ENCODE measurements at places on chromosomes 5 and 9. TPM values are rescaled to one million over a fixed set of nuclear protein-coding genes. Genes with fewer than 3 reads are reported as not detected.

DNA sequence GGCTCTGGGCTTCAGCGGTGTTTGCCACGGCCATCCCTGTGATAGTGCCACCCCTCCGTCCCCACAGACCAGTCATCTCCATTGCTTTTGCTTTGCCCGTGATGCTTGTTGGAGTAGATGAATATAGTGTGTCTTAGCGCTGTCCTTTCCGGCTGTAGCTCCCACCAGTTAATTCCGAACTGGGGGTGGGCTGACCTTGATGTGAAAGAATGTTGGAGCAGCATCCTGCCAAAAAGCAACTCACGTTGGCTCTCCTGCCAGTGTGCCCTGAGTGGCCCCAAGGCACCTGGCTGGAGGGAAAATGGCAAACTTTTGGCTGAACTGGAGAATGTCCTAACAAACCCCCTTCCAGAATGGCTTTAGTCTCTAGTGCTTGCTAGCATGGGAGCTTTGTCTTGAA, 20.0 kb downstream of the CLTA start:
- H3K27me3 ChIP-seq = no peaks in the 10 kb centered on the region
- peaks cover 31% of the 10 kb centered on the region for H3K4me1 ChIP-seq
- no peak overlapping the region for H3K27ac ChIP-seq
- H3K4me3 ChIP-seq = no peak overlapping the region
- H3K36me3 ChIP-seq = peaks cover 48% of the 10 kb centered on the region

The SNCAIP gene
- not detected for total RNA-seq

The FBP2 gene
- total RNA-seq = not detected

The SLC25A46 gene
- 46.4 TPM for total RNA-seq

- peaks cover 7% of the 10 kb centered on the region for H3K4me1 ChIP-seq
- DNase-seq = peak; percentile 10
- H3K36me3 ChIP-seq = peaks cover 6% of the 10 kb centered on the region
- no peak overlapping the region for H3K27ac ChIP-seq
Observed at GRCh38 chr9:128470560-128470959, 14.8 kb downstream of the ODF2 start.

The SPINK1 gene
- not detected for total RNA-seq

GRCh38 chr9:71025201-71025600, 96.2 kb downstream of the TRPM3 start:
- H3K4me3 ChIP-seq = no peak overlapping the region
- H3K4me1 ChIP-seq = no peaks in the 10 kb centered on the region
- H3K27ac ChIP-seq = no peak overlapping the region
- no peak for DNase-seq

The IRX2 gene
- not detected for total RNA-seq

- no peak overlapping the region for H3K27ac ChIP-seq
- no peak overlapping the region for H3K4me3 ChIP-seq
- H3K27me3 ChIP-seq = no peaks in the 10 kb centered on the region
- DNase-seq = no peak
- no peaks in the 10 kb centered on the region for H3K36me3 ChIP-seq
- H3K4me1 ChIP-seq = no peaks in the 10 kb centered on the region
Observed at GRCh38 chr5:17290540-17290974, 73.1 kb downstream of the BASP1 start.

DNA sequence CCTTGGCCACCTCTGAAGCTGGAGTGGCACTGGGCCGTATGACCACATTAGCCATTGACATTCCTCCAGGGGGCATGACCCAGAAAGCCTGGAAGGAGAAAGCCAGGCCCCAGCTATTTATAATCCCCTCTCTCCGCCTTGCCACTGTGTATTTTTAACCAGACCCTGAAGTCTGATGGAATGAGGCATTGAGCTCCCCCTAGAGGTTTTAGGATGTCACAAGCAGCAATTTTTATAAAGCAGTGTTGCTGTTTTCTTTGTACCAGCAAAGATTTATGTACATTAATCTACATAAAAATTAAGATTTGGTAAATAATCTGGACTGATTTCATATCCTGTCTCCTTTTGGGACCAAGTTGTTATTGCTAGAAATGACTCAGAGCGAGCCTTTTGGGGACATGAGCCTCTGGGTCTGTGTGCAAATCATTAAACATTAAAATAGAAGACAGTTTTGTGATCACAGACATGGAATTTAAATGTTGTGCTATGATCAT, 127.1 kb downstream of the TRIO start:
- H3K36me3 ChIP-seq = no peaks in the 10 kb centered on the region
- no peaks in the 10 kb centered on the region for H3K4me1 ChIP-seq
- no peak overlapping the region for H3K27ac ChIP-seq

The FGD3 gene
- 56.5 TPM for total RNA-seq

DNA sequence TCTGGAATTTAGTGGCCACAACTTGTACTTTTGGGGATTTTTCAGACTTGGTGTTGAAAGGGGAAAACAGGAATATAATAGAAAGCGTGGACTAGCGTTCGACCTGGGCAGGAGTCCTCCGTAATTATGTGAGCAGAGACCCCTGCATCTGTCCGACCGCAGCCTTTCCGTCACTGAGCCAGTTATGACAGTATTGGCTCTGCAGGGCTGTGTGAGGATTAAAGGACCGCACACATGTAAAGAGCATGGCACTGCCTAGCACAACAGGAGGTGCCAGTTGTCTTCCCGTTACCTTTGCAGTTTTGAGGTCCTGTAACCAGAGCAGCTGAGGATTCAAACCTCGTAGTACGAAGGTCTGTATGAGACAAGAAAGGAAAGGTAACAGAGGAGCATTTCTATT, 1.2 kb downstream of the B4GALT7 start:
- peak overlapping the region; percentile 64 for H3K4me3 ChIP-seq
- H3K27ac ChIP-seq = peak overlapping the region; percentile 52
- H3K36me3 ChIP-seq = peaks cover 2% of the 10 kb centered on the region
- H3K4me1 ChIP-seq = peaks cover 16% of the 10 kb centered on the region

GRCh38 chr5:149470942-149471341, 80.3 kb downstream of the CSNK1A1 start:
- no peaks in the 10 kb centered on the region for H3K27me3 ChIP-seq
- no peak for DNase-seq
- no peaks in the 10 kb centered on the region for H3K4me1 ChIP-seq

GRCh38 chr9:6270896-6271295, 55.3 kb downstream of the IL33 start:
- H3K4me3 ChIP-seq = no peak overlapping the region
- no peak for DNase-seq
- no peaks in the 10 kb centered on the region for H3K4me1 ChIP-seq
- no peaks in the 10 kb centered on the region for H3K36me3 ChIP-seq

The CCL27 gene
- 0.35 TPM for total RNA-seq

DNA sequence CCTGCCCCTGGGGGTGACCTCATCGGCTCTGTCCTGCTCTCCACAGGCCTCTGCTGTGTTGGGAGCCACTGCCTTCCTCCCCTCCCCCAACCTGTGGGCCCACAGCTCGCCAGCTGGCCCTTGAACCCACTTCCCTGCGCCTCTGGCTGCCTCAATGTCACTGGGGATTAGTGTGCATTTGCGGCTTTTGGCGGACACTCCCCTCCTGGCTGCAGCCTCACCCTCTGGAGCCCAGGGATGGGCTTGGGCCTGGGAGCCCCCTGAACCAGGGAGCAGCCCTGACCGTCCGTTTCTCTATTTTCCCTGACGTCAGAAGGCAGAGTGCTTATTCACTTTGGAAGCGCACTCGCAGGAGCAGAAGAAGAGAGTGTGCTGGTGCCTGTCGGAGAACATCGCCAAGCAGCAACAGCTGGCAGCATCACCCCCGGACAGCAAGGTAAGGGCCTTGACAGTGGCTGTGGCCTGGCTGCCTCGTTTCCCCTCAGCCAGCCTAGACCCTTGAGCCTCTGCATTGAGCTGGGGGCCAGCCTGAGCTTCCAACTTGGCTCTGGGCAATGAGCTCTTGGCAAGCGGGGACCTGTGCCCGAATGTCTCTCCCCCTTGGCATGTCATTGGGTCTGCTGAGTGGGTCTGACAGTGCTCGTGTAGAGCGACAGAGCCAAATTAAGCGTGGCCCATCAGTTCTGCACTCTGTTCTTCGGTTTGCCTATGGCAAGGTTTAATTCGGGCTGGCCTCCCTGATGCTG, 73.1 kb downstream of the RGS3 start:
- H3K27me3 ChIP-seq = no peaks in the 10 kb centered on the region
- H3K36me3 ChIP-seq = peaks cover 23% of the 10 kb centered on the region
- H3K4me3 ChIP-seq = no peak overlapping the region
- no peak for DNase-seq
- no peaks in the 10 kb centered on the region for H3K4me1 ChIP-seq

DNA sequence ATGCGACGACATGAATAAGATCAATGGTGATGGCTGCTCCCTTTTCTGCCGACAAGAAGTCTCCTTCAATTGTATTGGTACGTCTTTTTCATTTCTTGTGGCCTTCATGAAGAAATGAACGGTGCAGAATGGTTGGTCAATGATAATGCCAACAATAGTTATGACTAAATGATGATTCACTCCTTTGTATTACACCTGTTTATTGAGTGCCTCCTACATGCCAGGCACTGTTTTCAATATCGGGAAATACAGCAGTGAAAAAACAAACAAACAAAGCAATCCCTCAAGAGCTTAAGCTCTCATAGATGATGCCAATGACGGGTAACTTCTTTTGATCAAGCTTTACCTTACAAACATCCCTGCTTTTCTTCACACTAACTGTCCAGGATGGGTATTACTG, 117.7 kb downstream of the PAPPA start:
- no peak for DNase-seq
- H3K27me3 ChIP-seq = no peaks in the 10 kb centered on the region
- H3K27ac ChIP-seq = no peak overlapping the region
- no peaks in the 10 kb centered on the region for H3K36me3 ChIP-seq
- no peak overlapping the region for H3K4me3 ChIP-seq
- no peaks in the 10 kb centered on the region for H3K4me1 ChIP-seq

The SHC3 gene
- not detected for total RNA-seq

DNA sequence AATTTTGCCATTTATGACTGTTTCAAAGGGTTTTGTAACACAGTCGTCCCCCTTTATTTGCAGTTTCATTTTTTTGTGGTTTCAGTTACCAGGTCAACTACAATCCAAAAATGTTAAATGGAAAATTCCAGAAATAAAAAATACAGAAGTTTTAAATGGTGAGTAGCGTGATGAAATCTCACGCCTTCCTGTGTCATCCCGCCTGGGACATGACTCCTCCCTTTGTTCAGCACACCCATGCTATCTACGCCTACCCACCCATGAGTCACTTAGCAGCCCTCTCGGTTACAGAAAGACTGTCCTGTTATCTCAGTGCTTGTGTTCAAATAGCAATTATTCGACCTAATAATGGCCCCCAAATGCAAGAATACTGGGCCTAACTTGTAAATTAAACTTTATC, 765.3 kb upstream of the ADAMTS16 start:
- H3K27me3 ChIP-seq = no peaks in the 10 kb centered on the region
- DNase-seq = no peak
- no peak overlapping the region for H3K4me3 ChIP-seq
- H3K27ac ChIP-seq = no peak overlapping the region
- H3K36me3 ChIP-seq = no peaks in the 10 kb centered on the region
- H3K4me1 ChIP-seq = no peaks in the 10 kb centered on the region

DNA sequence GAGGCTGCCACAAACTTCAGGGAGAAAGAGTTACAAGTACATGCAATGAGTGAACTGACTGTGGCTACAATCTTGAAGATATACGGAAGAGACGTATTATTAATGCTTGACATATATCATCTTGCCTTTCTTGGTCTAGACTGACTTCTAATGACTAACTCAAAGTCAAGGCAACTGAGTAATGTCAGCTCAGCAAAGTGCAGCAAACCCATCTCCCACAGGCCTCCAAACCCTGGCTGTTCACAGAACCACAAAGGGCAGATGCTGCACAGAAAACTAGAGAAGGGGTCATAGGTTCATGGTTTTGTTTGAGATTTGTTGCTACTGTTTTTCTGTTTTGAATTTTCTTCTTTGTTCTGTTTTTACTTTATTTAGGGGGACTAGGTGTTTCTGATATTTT, 21.0 kb downstream of the IL7R start:
- peaks cover 61% of the 10 kb centered on the region for H3K4me1 ChIP-seq
- H3K27ac ChIP-seq = no peak overlapping the region

The NR4A3 gene
- total RNA-seq = 37.5 TPM

The SWI5 gene
- 20.9 TPM for total RNA-seq

DNA sequence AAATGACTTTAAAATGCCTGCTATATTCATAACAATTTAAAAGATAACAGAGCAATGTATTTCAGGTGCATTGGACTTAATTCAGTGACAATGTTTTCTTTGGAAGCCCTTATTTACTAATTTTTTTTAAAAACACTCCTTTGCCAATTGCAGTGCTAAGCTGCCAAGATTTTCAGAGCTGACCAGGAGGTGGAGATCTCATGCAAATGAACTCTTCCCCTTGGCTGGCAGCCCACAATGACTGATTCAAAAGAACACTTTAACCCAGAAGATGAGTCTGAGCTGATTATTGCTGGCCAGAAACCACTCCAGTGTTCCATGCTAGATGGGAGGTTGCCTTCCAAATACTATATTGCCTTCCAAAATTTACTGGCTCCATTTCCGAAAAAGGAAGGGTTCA, 128.3 kb upstream of the CCNH start:
- no peaks in the 10 kb centered on the region for H3K36me3 ChIP-seq
- H3K4me1 ChIP-seq = no peaks in the 10 kb centered on the region

The TAF11L5 gene
- not detected for total RNA-seq

- no peak overlapping the region for H3K4me3 ChIP-seq
- H3K4me1 ChIP-seq = no peaks in the 10 kb centered on the region
- H3K36me3 ChIP-seq = no peaks in the 10 kb centered on the region
- no peaks in the 10 kb centered on the region for H3K27me3 ChIP-seq
Observed at GRCh38 chr5:90347462-90347861, 62.1 kb downstream of the CETN3 start.

The OR1J2 gene
- total RNA-seq = not detected

DNA sequence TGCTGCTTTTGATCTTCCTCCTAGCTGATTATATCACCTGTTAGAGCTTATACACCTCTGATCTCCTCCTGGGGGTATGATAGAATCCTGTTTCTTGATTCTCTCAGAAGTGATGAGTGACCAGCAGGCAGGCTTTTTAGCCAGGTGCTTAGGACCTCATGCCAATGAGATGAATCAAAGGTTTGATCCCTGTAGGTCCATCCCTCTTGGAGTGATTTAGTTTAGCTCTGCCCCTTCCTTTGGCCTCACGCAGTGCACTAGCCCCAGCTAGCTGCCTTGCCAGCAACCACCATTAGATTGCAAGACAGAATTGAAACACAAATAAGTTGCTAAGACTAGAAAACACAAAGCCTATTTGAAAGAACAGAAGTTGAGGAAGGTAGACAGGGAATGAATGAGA, 84.4 kb downstream of the ZSWIM6 start:
- no peaks in the 10 kb centered on the region for H3K27me3 ChIP-seq
- H3K36me3 ChIP-seq = no peaks in the 10 kb centered on the region
- H3K4me3 ChIP-seq = no peak overlapping the region
- H3K4me1 ChIP-seq = peaks cover 5% of the 10 kb centered on the region
- DNase-seq = no peak
- H3K27ac ChIP-seq = no peak overlapping the region

Data from CD8-positive, alpha-beta memory T cell (primary cell).